Stimulated activated CD8-positive, alpha-beta memory T cell treated with anti-CD3 and anti-CD28 coated beads, Interleukin-7, amount 100 ng/mL, for 1 hour (primary cell): ENCODE measurements at places on chromosomes 16 and 17.

GRCh38 chr17:49515196-49515770 is 20.2 kb downstream of the NGFR start:
- DNase-seq = no peak

GRCh38 chr16:84486126-84486525 is 18.3 kb downstream of the MEAK7 start:
- DNase-seq = no peak

DNA sequence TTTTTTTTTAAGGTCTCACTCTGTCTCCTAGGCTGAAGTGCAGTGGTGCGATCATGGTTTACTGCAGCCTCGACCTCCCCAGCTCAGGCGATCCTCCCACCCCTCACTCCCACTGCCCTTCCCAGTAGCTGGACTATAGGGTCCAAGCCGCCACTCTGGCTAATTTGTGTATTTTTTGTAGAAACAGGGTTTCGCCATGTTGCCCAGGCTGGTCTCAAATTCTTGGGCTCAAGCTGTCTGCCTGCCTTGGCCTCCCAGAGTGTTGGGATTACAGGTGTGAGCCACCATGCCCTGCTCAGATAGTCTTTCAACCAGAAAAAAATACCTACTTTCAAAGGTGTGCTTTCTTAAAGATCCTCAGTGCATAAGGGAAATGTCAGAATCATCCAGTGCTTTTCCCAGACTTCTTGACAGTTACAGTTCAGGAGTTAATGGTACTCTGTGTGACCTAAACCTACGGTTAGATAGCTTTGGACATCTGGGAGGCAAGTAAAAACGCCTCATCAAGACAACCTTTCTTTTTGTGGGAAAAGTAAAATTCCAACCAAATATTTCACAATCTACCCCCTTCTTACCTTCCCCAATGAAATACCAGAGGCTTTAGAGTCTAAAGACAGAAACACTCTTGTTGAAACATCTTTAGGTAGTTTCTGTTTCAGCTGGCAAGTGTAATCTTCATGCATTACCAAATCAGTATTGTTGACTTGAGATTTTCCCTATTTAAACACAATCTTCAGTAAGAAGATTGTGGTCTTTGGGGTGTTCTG is 6.8 kb downstream of the RSPRY1 start:
- DNase-seq = no peak

GRCh38 chr17:74362810-74363498 is 1.3 kb upstream of the BTBD17 start:
- DNase-seq = no peak

GRCh38 chr17:17569691-17570090 is 21.8 kb downstream of the PEMT start:
- no peak for DNase-seq

- DNase-seq = no peak
Measured at GRCh38 chr17:40377832-40378231, 13.3 kb upstream of the GJD3 start.

GRCh38 chr17:80123791-80124190 is 22.4 kb downstream of the GAA start:
- no peak for DNase-seq

DNA sequence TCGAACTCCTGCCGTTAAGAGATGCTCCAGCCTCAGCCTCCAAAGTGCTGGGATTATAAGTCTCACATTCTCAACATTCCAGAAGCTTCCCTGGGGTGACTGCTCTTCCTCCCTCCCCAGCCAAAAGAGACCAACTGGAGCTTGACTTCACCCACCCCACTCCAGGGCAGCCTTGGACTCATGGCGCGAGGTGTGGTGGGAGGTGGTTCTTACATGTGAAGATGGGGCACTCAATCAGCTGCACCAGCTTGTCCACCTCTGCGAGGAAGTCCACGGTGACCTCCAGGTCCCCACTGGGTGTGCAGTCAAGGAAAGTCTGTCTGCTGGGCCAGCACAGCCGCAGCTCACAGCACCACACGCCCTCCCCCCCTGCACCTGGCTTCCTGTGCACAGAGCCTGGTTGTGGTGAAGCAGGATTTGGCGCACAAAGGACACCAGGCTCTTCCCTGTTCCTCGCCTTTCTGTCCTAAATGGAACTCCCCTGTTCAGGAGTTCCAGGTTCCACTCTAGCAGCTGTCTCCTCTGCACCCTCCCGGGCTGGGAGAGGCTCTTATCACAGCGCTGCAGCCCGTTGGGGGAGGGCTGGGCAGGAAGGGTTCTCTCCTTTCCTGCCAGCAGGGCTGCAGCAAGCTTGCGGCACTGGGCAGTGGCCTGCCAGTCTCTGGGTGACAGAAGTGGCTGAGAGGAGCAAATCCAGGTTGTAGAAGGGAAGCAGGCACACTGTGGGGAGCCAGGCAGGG is 9.6 kb upstream of the MTSS2 start:
- DNase-seq = no peak

DNA sequence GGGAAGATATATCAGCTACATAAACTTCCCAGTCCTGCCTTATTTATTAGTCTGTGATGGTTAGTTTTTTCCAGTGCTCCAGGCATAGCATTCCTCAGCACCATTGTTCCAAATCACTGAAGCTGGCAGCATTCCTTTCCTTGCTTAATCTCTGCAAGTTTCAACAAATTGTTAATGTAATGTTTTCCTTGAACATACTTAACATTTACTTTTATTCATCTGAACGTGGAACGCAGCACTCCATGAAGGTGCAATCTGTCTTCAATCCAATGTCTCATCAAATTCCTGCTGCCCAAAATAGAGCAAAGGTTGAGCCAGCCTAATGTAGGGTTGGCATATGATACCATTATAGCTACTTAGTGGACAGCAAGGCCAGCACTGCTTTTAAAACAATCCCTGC is 441.1 kb upstream of the RBFOX1 start:
- no peak for DNase-seq

GRCh38 chr16:10751291-10751697 is 7.7 kb downstream of the NUBP1 start:
- no peak for DNase-seq

- DNase-seq = no peak
Measured at GRCh38 chr17:32699247-32699646, 177.7 kb downstream of the MYO1D start.

DNA sequence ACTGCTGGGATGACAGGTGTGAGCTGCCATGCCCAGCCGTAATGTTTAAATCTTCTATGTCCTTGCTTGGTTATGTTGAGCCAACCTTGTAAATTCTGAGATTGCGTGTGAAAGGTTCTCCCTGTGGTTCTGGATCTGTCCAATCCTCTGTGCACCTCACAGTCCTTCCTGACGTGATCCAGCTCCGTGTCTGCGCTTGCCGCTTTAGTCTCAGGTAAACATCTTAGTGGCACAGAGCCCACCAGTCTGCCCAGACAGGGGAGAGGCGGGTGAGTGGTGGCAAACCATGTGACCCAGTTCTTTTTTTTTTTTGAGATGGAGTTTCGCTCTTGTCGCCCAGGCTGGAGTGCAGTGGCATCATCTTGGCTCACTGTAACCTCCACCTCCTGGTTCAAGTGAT is 13.9 kb downstream of the SLC25A10 start:
- DNase-seq = no peak

GRCh38 chr17:79830763-79831264 is 8.4 kb downstream of the CBX4 start:
- no peak for DNase-seq

- DNase-seq = no peak
Measured at GRCh38 chr17:81821603-81822311, 11.3 kb downstream of the MCRIP1 start.

GRCh38 chr17:49963626-49964302 is 5.2 kb upstream of the DLX4 start:
- no peak for DNase-seq

DNA sequence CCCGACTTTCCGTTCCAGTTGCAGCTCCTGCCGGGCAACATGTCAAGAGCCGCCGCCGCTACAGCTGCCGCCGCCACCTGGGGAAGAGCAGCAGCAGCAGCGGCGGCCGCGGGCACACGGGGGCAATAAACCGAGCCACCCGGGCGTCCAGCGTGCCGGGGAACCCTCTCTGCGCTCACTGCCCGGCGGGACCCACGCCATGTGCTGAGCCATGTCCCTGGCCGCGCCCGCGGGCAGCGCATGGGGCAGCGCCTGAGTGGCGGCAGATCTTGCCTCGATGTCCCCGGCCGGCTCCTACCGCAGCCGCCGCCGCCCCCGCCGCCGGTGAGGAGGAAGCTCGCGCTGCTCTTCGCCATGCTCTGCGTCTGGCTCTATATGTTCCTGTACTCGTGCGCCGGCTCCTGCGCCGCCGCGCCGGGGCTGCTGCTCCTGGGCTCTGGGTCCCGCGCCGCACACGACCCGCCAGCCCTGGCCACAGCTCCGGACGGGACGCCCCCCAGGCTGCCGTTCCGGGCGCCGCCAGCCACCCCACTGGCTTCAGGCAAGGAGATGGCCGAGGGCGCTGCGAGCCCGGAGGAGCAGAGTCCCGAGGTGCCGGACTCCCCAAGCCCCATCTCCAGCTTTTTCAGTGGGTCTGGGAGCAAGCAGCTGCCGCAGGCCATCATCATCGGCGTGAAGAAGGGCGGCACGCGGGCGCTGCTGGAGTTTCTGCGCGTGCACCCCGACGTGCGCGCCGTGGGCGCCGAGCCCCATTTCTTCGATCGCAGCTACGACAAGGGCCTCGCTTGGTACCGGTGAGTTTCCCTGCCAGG is 604 bp downstream of the HS3ST3B1 start:
- DNase-seq = no peak

GRCh38 chr17:82386255-82386831 is 14.8 kb downstream of the UTS2R start:
- DNase-seq = no peak

- no peak for DNase-seq
Measured at GRCh38 chr16:57281791-57282190, 2.7 kb downstream of the PLLP start.

- no peak for DNase-seq
Measured at GRCh38 chr16:61306204-61306603, 730.0 kb downstream of the CDH8 start.

DNA sequence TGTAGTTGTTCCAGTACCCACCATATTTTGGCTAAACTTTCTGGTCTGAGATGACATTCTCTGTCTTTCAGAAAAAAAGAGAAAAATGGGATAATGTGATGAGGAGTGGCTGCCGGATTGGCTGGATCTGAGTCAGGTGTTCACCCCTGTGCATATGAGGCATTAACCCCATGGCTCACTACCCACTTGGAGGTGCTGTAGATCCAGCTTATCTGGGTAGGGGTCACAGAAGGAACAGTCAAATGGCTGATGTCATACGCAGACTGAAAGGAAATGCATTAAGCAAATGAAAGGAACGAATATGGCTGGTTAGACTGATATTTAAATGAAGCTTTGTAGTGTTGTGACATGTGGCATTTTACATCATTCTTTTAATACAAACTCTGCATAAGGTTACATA is 17.3 kb downstream of the MAP2K6 start:
- DNase-seq = no peak

- DNase-seq = no peak
Measured at GRCh38 chr17:63960430-63960829, 12.3 kb downstream of the SCN4A start.

DNA sequence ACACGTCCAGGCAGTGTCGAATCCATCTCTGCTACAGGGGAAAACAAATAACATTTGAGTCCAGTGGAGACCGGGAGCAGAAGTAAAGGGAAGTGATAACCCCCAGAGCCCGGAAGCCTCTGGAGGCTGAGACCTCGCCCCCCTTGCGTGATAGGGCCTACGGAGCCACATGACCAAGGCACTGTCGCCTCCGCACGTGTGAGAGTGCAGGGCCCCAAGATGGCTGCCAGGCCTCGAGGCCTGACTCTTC is 7.2 kb upstream of the CD68 start:
- DNase-seq = no peak

DNA sequence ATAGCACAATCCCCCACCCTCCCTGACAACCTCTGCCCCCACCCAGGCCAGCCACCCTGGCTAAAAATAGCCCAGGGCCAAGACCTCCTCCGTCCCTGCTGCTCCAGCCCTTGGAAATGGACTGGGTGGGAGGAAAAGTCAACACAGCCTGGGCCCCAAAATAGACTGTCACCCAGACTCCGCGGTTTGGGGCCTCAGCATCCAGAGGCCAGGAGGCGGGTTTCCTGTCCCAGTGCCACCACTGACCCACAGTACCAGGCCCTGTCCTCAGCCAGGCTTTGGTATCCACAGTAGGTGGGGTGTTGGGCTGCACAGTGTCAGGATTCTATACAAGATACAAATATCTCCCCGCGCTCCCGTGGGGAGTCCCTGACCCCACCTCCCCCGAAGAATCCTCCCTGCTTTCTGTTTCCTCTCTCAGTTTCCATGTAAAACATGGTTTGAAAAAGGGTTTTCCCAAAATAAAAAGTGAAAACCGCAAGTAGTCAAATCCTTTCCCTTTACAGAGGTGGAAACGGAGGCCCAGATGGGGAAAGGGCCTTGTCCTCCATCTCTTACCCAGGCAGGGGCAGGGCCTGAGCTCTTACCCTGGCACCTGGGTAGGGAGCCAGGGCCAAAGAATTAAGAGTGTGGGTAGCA is 20.1 kb downstream of the CPNE2 start:
- DNase-seq = no peak

DNA sequence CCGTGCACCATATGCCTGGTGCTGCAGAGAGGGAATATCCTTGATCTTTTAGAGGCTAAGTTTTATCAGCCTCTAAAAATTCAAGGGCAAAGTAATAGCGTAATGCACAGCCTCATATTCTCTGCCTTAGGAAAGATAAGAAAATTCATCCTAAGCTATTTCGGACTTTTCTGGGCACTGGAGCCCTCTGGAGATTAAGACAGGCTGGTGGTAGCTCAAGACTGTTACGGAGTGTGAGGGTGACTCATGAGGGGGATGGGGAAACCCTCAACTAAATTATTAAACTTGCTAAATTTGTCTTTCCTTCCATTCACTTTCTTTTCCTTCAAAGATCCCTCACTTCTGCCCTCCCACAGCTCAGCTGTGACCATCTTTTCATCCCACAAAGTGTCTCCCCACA is 73.3 kb downstream of the RPH3AL start:
- no peak for DNase-seq

GRCh38 chr16:49356728-49357488 is 16.7 kb upstream of the C16orf78 start:
- DNase-seq = no peak

DNA sequence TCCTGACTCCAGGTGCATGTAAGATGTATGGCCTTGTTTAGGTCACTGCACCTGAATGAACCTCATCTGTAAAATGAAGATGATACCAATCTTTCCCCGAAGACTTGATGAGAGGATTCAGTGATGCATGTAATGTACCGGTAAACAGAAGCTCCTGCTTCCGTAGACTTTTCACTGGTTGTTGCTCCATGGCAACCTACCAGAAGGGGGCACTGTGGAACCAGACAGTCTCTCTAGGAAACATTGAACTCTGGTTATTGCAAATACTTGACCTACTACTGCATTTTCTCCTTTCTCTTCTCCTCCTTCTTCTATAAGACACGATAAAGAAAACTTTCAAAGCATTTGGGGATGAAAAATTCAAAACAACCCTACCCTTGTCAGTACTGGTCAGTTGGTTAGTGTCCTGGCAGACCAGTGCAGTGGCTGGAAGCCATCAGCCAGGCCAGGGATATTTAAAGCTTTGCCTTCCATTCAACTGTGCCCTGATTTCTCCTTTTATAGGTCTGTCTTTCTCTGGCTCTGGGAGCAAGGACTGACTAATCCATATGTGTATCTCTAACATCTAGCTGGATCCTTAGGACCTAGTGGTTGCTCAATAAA is 667.4 kb upstream of the SALL1 start:
- DNase-seq = no peak
